ENCODE measurements at places on chromosomes 4 and X.

- DNase-seq, result no peak
Measured at GRCh38 chr4:130080872-130081451, 985.0 kb downstream of the C4orf33 start.

DNA sequence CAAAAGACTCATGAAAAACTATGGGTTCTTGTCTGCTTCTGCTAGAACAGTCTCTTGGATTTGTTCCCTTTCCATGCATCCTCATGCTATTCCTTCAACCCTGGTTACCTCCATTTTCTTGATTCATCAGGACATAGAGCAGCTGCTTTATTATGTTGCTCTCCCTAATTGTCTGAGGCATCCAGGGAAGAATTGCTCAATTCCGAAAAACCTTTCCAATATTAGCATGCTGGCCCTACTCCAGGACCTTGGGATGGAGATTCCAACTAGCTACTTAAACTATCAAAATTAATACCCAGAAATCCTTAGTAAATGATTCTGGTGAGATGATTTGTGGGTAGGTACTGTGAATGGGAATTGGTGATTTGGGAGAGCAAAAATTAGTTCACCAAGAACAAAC is 56.6 kb upstream of the FAM47B start:
- DNase-seq, result no peak

GRCh38 chrX:141142946-141143345 is 34.0 kb downstream of the LDOC1 start:
- DNase-seq, result no peak

- DNase-seq, result no peak
Measured at GRCh38 chr4:155762334-155762733, 3.5 kb downstream of the GUCY1B1 start.

- no peak for DNase-seq
Measured at GRCh38 chr4:174753021-174753420, 76.0 kb downstream of the GLRA3 start.

DNA sequence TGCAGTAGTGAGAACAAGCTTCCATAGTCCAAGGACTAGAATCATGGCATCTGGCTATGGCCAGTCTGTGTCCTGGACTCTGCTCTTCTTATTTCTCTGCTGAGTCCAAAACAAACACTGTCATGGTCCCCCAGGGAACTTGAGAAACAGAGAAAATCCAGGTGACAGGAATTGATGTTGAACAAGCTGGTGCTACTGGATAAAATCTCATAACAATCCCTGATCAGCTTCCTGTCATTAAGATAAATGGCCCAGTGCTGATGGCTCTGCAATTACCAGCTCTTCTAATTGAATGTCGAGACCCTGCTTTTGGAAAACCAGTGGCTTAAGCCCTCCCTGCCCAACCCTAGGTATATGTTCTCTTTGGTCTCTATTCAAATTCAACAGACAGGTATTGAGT is 58.8 kb upstream of the ARHGAP36 start:
- no peak for DNase-seq

- DNase-seq, result no peak
Measured at GRCh38 chrX:125769628-125770027, 396.5 kb downstream of the DCAF12L2 start.

GRCh38 chr4:48620831-48621230 is 130.8 kb downstream of the ZAR1 start:
- DNase-seq, result no peak

GRCh38 chr4:76293772-76294171 is 12.8 kb upstream of the STBD1 start:
- DNase-seq, result no peak

DNA sequence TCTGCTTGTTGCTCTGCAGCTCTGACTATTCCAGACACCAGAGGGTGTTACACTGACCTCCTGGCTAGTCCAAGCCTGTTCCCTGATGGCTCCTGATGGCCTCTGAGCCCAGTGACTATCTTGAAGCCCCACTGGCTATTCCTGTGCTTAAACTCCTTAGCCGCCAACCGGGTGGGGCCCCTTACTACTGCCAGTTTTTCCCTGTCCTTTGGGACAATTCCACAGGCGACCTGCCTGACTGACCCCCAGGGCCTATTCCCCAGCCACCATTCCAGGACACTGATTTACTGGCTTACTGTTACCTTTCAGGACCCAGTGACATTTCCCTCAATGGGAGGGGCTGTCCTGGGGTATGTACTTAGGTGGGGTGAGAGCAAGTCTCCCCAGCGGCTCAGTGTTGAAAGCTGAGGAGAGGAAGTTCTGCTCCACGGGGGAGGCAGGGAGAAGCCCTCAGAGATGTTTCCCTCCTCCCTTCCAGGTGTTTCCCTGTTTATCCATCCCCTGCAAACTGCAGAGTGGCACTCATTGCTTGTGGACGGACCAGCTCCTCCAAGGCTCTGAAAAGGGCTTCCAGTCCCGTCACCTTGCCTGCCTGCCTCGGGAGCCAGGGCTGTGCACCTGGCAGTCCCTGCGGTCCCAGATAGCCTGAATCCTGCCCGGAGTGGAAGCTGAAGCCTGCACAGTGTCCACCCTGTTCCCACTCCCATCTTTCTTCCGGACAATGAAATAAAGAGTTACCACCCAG is 4.0 kb downstream of the TIMP1 start:
- no peak for DNase-seq

DNA sequence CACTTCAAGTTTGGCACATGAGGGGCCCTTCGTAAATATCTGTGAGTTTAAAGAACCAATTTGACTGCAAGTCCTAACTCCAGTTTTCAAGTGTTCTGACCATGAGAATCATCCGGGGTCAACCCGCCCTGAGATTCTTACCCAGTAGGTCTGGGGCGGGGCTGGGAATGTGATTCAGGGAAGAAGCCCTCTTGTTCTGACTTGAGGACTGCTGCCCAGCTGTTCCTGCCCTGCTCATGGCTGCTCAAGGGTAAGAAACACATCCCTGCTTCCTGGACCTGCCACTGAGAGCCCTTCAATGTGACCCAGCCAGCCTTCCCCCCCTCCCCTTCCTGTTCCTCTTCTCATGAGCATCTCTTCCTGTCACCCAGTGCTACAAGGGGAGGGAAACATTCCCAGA is 92.7 kb upstream of the PGRMC2 start:
- DNase-seq, result no peak

- no peak for DNase-seq
Measured at GRCh38 chr4:73257651-73258435, 755 bp downstream of the ANKRD17 start.

- no peak for DNase-seq
Measured at GRCh38 chr4:83821493-83821892, 285.6 kb downstream of the GPAT3 start.

DNA sequence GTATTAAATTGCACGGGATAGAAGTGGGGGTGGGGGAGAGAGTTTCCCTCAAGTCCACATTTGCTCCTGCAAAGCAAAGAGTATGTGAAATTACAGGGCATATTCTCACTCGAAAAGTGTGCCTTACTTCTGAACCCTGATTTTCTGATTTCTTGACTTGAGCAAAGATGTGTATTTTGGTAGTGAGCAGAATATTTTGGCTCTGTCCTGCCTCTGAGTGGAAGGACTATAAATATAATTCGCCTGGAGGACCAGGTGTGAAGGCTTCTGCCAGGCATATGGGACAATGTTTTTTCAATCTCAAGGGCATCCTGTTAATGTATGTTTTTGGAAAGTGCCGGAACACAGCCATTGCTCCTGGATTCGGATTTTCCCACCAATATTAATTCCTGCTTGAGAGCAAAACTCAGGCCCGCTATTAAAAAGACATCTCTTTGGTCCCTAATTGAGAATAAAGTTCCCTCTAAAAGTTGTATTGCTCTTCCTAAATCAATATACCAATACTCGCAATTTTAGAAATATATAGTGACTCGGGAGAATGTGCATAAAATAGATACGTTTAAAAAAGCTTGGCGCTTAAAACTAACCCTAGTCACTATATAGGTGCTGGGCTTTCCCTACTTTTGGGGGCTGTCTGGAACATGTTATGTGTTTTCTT is 15.3 kb upstream of the PITX2 start:
- no peak for DNase-seq

GRCh38 chr4:88989990-88990389 is 67.0 kb downstream of the FAM13A start:
- no peak for DNase-seq

DNA sequence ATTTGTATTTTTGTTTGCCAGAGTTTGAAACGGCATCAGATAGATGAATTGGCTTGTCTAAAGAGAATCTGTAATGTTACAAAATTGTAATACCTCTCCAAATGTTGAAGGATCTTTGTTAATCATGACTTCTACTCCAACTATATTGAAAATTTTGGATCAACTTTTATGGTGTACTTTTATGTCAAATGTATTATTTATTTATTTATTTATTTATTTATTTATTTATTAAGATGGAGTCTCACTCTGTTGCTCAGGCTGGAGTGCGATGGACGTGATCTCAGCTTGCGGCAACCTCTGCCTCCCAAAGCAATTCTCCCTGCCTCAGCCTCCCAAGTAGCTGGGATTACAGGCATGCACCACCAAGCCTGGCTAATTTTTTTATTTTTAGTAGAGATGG is 36.0 kb downstream of the RPA4 start:
- DNase-seq, result no peak

DNA sequence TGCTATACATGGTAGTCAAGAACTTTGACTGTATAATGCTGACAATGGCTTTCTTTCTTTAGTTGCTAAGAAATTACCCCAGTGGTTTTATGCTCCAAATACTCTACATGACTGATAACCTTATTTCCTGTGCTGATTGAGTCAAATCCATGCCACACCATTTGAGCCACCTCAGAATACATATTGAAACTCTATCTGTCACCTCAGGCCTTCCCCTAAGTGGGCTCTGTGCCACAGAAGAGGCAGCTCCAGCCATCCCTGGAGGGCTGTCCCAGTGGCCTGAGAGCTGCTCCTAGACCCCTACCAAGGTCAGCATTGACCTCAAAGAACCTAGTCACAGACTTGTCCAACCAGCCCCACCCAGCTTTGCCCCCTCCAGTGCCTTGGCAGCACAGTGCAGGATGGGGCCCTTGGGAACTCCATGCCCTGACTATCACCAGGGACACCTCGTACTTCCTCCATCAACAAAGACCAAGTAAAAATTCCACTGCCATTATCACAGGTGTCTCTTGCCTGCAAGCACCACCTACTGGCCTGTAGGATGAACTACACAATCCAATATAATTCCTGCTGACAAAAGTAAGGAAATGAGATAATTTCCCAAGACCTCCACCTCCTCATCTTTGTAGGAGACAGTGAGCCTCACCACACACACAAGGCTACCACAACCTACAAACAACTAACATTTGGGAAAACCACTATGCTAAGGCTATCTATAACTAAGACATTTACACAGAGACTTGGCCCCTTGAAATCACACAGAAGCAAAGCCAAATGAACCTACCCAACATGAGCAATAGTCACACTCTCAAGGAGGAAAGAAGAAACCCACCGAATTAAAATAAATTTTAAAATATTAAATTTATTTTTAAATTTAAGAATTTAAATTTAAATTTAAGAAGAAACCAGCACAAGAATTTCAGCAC is 239.9 kb downstream of the NKX6-1 start:
- no peak for DNase-seq
